ENCODE measurements at places on chromosomes 11 and 22.
A peak's percentile ranks its signal among the peaks of the same experiment; 100 is the strongest.

DNA sequence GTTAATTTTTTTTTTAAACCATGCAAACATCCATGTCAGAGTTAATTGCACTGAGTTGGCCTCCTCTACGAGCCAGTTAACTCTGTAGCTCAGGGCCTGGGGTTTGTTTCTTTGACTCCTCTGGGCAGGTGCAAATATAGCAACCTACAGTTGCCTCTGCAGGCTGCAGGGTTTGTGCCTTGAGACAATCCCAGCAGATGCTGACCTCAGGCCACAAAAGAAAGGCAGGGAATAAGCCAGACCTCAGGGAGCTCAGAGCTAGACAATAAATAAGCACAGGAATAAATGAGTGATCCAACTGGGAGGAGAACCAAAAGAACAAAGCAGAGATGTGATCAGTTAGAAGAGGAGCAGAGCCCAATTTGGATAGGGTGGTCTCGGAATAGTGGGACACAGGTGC is 390.8 kb downstream of the SHANK2 start:
- no peak for DNase-seq

GRCh38 chr11:120235024-120235628 is 4.8 kb upstream of the POU2F3 start:
- peak; percentile 22 for DNase-seq

GRCh38 chr11:130431331-130431773 is 2.9 kb upstream of the ADAMTS8 start:
- peak; percentile 45 for DNase-seq

GRCh38 chr11:124434699-124435098 is 10.0 kb upstream of the OR8B4 start:
- DNase-seq: no peak

DNA sequence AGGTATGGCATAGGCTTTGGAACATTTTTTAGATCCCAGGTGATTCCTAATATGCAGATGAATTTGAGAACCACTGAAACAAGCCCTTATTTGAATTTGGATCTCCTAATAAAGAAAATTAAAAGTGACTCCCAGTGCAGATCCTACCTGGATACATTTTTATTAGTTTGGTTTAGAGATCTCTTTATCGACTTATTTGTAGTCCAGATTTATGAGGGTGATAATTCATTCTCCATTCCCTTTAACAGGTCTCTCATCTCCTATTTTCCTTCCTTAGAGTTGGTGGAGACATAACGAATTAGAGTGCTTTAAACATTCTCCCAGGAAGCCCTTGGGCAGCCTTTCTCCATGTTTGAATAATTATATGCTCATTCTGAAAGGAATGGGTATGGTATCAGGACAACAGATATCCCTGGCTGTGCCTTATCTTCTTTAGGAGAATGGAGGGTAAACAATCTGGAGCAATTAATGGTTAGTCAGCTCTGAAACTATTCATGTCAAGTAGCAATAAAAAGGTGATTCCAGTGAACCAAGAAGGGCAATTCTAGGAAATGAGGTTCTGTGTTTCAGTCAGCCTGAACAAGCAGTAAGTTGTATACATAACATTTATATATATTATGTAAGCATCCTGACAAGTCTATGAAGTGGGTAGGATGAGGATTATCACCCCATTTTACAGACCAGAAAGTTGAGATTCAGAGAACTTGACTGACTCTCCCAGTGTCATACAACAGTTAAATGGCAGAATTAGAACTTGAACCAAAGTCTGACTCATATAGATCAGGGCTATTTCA is 53.9 kb upstream of the RCE1 start:
- DNase-seq: no peak

DNA sequence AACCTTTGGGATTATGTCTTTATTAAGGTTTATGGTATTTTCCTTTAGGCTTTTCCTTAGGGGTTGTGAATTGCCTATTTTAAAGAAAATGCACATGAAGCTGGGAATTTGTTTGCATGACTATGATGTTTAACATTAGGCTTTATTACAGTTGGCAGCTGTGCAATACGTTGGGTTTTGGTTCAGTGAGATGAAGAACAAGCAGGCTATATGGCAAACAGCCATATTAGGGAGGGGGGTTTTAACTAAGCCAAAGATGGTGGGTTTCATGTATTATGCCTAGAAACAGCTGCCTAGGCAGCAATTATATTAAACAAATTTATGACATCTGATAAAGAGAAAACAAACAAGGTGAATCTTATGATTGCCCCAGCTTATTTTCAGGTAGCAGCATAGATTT is 880.8 kb downstream of the FAM181B start:
- no peak for DNase-seq

DNA sequence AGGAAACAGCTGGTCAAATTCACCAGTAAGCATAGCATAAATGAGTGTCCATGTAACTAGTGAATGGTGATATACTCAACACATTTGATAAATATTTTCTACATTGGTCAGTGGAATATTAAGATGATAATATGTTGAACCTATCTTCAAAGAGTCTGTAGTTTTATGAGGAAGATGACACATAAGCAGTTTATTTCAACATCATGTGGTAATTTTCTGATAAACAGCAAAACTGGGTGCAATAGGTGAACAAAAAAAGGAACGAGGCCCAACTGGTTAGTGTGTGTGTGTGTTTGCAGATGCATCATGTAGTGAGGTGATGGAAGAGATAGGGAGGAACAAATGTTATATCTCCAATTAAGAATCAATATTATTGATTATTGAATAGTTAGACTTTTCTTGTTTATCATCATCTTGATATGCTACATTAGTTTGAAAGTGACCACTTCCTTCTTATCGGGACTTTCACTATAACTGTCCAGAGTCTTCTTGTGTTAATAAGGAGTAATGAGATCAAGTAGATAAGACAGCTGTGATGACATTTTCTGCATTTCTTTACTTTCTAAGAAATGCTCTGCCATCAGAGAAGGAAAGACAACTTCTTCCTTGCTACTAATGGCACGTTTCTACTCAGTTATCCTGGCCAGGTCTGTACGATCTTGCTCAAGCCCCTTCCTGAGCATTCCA is 270.7 kb downstream of the ETS1 start:
- no peak for DNase-seq

DNA sequence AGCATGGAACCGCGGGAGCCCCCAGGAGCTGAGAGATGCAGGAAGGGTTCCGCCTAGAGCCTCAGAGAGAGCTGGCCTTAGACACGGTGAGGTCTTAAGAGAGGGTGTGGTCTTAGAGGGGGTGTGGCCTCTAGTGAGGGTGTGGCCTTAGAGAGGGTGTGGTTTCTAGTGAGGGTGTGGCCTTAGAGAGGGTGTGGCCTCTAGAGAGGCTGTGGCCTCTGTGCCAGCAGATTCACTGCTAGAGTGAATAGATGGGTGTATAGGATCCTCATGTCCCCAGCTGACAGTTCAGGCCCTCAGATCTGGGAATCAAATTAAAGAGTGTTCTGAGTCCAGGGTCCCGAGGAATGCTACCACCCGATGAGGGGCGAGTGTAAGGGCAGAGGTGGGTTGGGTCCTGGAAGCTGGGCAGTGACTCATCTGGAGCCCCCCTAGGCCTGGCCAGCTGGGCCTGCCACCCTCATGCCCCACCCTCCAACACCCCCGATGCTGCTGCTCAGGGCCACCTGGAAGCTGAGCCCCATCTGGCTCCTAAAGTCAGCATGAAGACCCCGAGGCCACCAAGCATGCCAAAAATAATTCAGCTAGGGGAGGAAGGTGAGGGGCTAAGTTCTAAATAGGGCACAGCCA is 49.5 kb downstream of the IGF2 start:
- no peak for DNase-seq

- DNase-seq: no peak
These were observed 6.1 kb downstream of the C11orf96 start for GRCh38 chr11:43948341-43949225.

- no peak for DNase-seq
These were observed 13.0 kb upstream of the REXO2 start for GRCh38 chr11:114426280-114426679.

DNA sequence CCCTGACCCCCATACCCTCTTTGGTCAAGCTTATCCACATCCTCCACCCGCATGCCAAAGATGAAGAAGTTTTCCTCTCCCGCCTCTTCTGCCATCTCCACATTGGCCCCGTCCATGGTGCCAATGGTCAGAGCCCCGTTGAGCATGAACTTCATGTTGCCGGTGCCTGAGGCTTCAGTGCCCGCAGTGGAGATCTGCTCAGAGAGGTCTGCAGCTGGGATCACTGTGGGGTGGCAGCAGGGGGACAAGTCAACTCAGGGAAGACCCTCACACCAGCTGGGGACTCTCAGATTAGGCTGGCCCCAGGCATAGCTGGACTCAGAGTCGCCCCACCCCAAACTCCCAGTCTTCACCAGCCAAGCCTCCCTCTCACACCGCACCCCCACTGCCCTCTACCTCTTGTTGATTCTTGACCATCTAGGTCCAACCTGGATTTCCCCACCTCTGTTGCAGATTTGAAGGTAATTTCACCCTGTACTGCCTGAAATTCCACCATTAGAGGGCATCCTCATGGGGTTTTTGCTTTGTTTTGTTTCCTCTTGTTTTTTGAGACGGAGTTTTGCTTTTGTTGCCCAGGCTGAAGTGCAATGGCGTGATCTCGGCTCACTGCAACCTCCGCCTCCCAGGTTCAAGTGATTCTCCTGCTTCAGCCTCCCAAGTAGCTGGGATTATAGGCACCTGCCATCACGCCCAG is 6.6 kb upstream of the RASGRP2 start:
- no peak for DNase-seq

DNA sequence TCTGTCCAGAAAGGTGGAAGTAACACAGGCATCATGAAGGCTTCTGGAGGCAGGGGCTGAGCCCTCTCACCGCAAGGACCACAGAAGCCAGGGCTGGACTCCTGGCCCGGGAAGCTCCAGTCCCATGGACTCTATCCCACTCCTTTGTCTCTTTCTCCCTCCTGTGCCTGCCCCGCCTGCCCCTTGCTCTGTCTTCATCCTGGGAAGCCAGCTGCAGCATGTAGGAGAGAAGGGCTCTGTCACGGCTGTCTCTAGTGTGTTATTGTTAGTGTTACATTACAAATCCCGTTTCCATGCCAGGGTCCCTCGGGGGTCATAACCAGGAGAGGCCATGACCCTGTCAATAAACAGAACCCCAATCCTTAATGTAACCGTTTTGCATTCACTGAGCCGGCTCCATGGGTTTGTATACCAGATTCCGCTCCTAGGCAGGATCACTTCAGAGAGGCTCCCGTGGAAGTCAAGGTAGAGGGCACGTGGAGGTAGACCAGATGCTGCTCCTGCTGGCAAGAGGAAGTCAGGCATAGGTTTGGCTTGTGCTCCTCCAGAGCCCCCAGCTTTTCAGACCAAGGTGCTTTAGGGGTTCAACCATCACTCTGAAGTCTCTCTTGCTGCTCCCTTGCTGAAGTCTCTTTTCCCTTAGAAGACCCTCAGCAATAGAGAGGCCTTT is 293.2 kb downstream of the ETS1 start:
- no peak for DNase-seq

- no peak for DNase-seq
These were observed 44.4 kb upstream of the FAT3 start for GRCh38 chr11:92180226-92180625.

- DNase-seq: no peak
These were observed 383.2 kb downstream of the METTL15 start for GRCh38 chr11:28491431-28491830.

DNA sequence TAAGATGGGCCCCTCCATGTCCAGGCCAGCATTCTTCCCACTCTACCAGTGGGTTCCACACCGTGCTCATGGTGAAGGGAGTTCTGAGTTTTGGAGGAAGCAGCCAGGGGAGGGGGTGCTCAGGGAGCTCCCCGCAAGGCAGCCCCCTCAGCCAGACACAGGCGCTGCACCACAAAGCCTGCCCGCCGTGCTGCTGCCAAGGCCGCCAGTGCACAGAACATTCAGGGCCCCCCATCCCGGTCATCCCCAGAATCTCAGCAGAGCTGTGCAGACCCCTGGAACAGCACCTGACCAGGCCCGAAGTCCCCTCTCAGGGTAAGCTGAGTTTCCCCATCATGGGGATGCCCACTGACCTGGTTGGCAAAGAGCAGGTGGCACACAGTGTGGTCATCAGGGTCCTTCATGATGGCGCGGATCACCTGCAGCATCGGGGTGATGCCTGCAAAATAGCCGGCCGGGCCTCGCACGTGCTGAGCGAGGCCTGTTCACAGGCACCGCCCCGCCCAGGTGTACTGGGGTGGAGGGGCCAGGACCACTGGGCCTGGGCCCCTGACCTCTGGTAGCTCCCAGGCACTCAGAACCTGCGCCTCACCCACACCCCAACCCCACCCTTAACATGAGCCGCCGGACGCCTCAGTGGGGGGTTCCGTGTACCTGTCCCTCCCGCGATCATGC is 12.4 kb upstream of the POLDIP3 start:
- no peak for DNase-seq

DNA sequence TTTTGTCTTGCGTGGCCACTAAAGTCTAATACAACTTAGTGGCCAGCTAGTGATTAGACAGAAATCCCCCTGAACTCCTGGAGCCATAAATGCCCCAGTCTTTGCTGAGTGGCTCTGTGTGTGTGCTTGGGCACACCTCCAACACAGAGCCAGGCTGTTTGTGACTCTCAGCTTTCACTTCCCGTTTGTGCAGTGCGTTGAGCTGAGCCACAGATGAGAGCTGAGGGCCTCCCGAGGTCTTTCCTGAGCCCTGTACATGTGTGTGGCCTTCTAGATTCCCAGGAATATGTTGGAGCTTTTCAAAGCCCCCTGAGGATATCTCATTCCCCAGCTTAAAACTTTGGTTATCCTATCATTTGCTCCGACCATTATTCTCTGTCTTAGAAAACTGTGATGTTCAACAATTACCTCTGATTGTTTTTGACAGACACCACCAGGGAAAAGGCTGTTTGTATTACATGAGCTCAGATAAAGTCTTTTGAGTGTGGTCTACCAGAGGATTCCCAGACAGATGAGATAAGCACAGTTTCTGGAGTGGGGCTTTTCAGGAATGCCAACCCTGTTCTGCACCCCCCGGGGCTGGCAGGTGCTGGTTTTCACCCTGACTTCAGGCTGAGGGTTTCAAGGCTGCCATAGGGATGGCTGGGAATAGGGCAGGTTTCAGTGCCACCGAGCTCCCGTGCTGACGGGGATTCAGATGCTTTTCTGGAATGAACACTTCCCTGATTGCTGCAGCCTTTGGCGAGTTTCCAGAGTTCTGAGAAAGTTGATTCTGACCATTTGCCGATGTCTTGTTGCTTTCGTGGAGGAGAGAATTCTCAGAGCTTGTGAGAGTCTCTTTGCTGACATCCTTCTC is 23.8 kb downstream of the IGHMBP2 start:
- no peak for DNase-seq

DNA sequence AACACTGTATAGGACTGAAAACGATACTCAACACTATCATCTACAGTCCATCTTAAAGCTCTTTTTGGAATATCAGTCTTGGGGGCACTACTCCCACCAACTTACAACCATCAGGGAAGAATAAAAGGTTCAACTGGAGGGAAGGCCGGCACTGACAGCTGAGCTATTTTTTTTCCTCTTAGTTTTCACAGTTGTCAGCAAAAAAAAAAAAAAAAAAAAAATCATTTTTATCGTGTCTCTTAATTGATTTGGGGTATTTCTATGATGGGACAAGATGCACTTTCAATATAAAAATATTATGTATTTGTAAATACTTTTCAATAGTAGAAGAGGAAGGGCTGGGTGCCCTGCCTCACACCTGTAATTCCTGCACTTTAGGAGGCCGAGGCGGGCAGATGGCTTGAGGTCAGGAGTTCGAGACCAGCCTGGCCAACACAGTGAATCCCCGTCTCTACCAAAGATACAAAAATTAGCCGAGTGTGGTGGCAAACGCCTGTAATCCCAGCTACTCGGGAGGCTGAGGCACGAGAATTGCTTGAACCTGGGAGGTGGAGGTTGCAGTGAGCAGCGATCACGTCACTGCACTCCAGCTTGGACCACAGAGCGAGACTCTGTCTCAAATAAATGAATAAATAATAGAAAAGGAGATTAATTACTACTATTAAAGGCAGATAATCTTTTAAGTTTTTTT is 1.5 kb downstream of the KIF18A start:
- no peak for DNase-seq
